CD4-positive, alpha-beta T cell treated with Interleukin-2 at 100 ng/mL for 4 hours (primary cell): ENCODE measurements at places on chromosomes 11 and 22.
A peak's percentile ranks its signal among the peaks of the same experiment; 100 is the strongest.

DNA sequence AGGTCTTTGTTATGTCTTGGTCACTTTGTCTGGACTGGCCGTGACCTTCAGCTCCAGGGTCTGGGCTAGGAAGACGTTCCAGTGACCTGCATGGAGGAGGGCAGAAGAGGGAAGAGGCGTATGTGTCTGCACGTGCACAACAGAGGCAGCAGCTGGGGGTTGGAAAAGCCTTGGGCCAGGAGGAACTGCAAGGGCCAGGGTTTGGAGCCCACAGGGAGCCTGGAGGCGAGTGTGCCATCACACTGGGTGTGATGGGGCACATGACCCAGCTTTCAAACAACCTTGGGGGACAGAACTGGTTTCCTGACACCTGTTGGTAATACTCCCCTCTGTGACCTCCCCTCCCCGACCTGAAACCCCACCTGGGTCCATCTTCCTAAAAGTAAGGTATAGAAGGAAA lies 34.7 kb downstream of the CHRDL2 start:
- DNase-seq: no peak

GRCh38 chr22:50734343-50734771 lies 3.6 kb upstream of the ACR start:
- DNase-seq: no peak

DNA sequence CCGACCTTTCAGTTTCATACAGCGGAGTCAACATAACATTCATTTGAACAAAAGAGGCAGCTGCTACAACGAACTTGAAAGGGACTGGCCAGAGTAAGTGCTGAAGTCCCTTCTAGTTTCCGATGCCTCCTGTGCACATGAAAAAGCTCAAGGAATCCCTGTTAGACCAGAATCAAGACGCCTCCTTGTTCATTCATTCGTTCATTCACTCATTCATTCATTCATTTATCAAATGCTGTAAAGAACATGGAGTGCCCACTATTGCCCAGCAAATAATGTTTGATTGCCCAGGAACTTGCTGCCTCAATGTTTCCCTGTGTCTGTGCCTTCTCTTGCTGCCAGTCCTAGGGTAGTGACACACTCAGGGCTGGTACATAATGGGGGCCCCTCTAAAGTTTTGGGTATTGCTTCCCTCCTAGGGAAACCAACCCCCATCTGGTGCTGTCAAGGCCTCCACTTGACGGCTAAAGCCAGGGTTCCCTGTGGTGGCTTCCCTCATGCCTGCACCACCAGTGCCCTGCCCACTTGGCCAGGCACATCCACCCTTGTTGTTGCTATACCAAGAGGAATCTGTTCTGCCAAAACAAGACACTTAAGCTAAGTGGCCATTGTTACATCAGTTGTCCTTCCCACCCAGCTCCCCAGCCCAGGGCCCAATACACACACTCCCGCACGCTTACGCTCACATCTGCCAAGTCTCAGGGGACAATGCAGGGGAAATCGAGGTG lies 3.8 kb downstream of the TMPRSS13 start:
- DNase-seq: no peak

GRCh38 chr11:120131941-120132644 lies 5.8 kb downstream of the TRIM29 start:
- DNase-seq: no peak

DNA sequence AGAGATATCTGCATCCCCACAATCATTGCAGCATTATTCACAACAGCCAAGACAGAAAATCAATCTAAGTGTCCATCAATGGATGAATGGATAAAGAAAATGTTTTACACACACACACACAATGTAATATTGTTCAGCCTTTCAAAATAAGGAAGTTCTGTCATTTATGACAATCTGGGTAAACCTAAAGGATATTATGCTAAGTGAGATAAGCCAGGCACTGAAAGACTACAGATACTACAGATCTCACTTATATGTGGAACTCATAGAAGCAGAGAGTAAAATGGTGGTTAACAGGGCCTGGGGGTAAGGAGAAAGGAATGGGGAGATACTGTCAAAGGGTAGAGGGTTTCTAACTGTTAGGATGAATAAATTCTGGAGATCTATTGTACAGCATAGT lies 36.0 kb upstream of the EED start:
- DNase-seq: no peak

DNA sequence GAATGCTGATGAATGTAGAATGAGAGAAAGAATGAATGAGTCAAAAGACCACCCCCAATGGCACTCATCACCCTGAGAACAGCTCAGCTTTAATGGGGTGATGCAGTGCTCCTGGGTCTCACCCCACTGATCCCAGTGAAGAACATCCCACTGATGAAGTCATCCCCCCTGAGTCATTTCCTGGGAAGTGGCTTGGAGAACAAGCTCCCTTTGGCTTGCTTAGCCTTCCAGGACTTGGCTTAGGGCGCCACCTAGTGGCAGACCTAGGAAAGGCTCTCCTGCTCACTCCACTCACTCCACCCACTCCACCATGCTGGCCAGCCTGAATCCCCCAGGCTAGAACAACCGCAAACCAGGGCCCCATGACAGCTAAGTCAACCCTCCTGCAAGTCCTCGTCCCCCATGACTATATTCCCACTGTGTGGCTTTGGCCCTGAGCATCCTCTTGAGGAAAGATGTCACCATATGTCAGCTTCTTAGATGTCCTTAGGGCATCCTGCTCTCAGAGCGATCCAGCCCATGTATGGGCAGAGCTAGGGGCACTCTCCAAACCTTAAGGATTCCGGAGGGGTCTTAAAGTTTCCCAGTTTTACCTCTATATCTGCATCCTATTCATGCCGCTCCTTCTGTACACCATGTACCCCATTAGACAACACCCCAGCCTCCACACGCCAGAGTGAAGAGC lies 17.8 kb upstream of the TMPRSS13 start:
- DNase-seq: peak; percentile 84

GRCh38 chr11:15835788-15836411 lies 520.4 kb downstream of the SOX6 start:
- no peak for DNase-seq

- DNase-seq: no peak
Observed at GRCh38 chr11:85182441-85183387, 444.4 kb downstream of the DLG2 start.

GRCh38 chr11:111446404-111447111 lies 65.6 kb downstream of the BTG4 start:
- DNase-seq: peak; percentile 85

DNA sequence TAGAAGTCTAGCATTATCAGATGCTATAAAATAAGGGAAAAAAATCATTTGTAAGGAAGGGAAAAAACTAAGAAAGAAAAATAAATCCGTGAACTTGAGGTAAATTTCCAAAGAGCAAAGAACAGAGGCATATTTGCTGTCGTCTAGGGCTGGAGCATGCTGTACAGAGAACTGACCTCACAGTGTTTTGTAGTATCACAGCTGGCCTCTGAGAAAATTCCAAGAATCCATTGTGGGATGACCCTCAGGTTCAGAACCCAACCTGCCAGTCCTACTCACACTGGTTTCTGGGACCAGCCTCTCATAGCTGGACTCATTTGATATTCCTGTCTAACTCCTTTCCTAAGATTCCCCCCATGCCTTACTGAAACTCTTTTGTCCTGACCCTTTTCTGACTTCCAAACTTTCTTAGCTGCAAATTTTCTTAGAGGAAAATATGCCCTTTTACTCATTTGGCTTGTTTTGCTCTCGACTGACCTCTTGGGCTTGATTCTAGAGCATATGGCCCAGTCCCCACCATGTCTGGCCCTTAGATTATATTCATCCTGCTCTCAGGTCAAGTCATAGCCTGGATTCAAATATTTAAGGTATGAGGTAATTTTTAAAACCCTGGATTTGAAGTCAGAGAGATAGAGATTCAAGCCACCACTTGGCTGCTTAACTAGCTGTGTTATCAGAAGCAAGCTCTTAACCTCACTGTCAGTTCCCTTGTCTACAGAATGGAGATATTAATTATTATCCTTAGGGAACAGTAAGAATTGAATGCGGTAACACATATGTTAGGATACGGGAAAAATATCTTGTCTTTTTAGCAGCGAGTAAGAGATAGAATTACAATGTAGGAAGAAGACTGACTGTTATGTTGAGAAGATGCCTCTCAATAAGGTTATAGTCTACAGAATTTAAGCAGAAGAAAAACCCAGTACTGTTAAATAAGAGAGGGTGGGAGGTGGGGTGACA lies 89.7 kb upstream of the KCNA4 start:
- no peak for DNase-seq

DNA sequence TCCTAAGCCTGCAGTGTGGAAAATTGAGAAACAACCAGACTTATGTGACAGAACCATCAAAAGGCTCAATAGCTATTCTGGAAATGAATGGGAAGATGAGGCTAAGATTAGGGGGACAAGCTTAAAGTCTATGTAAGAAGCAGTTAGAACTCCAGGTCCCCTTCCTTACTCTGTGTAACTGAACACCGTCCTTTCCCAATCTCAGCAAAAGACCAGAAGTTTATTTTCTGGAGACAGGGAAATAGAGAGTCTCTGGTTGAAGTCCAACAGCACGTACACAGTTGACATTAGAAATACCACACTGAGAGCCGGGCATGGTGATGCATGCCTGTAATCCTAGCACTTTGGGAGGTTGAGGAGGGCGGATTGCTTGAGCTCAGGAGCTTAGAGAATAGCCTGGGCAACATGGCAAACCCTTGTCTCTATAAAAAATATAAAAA lies 93.9 kb downstream of the CD44 start:
- no peak for DNase-seq

GRCh38 chr11:76629116-76629852 lies 41.3 kb downstream of the LRRC32 start:
- DNase-seq: peak; percentile 14

- peak; percentile 9 for DNase-seq
Observed at GRCh38 chr11:82229341-82229740, 504.3 kb downstream of the FAM181B start.

- DNase-seq: peak; percentile 57
Observed at GRCh38 chr22:29470159-29470855, 9.7 kb upstream of the NEFH start.

GRCh38 chr11:30936491-30936890 lies 350.3 kb upstream of the MPPED2 start:
- no peak for DNase-seq

DNA sequence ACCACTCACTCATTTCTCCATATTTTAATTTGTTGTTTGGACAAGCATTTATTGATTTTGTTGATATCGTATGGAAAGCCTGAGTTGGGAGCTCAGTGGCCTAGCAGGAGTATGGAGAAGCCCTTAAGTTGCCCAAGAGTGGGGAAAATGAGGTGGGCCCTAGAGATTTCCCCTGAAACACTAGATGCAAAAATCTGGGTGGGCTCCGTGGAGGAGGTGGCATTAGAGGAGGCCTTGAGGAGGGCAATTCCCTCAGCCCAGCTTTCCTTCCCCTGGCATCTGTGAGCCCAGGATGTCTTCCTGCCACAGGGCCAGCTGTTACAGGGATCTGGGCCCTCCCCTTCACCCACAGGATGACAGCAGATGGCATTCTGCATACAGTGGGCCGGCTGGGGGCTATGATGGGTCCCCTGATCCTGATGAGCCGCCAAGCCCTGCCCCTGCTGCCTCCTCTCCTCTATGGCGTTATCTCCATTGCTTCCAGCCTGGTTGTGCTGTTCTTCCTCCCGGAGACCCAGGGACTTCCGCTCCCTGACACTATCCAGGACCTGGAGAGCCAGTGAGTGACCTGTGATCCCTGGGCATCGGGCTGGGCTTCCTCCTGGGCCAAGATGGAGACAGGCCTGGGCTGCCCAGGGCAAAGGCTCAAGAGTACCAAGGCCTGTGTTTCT lies 21.6 kb upstream of the SLC22A12 start:
- no peak for DNase-seq

DNA sequence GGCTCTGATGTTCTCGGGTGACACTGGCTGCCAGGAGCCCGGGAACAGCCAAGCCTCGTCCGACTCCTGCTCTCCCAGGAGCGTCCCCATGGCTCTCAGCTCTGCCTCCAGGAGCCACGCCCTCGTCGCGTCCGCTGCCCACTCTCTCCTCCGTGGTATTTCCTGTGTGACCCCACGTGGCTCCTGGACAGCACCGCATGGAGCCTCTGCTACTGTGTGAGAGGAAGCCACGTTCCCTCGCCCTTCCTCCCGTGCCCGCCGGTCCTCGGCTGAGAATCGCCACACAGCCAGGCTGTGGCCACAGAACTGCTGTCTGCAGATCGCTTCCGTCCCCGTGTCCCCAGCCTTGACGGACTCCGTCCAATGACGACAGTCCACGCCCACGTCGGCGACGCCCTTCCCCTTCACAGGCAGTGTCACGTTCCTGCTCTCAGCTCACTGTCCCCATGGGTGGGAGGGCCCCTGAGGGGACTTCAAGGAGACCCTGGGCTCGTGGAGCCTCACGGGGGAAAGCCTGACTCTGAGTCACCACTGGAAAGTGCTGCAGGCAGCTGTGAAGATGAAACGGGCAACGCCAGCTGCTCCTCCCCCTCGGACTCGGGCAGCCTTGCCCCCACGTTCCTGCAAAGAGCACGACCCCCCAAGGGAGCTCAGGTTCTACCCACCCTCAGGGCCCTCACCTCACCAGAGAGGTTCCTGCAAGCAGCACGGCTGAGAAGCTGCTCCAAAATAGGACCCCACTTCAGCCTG lies 458.5 kb downstream of the BRD1 start:
- no peak for DNase-seq
